BJ (cell line): ENCODE measurements at places on chromosomes 4 and X. TPM values are rescaled to one million over a fixed set of nuclear protein-coding genes. Genes with fewer than 3 reads are reported as not detected.

BANK1 gene
- 0.40 and 0.43 TPM in 2 replicates for polyA plus RNA-seq

TAB3 gene
- 8.6 and 13.5 TPM in 2 replicates for polyA plus RNA-seq

CCNA2 gene
- polyA plus RNA-seq: 26.8 and 39.7 TPM in 2 replicates

TKTL1 gene
- not detected in 2 replicates for polyA plus RNA-seq

ZNF630 gene
- 0.90 and 1.5 TPM in 2 replicates for polyA plus RNA-seq

ARHGAP10 gene
- polyA plus RNA-seq: 17.6 and 20.2 TPM in 2 replicates

- DNase-seq: no peak
Measured at GRCh38 chrX:41066969-41067368, 18.3 kb upstream of the USP9X start.

DNA sequence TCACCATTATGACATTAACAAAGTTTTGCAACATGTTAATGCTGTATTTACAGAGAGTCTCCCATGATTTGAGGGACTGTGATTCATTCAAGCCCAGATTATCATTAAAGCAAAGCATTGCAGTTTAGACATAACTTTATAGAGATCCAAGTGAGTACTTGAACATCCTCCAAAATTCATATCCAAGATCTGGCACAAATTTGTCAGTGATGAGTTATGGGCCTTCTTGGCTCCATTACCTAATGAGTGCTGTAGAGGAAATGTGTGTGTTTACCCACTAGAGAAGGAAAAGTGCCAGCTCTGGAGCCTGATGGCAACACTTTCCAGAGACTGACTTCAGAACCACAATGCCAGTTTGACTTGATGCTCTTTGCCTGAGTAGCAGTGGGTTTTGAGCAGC, 432.3 kb downstream of the GALNTL6 start:
- no peak for DNase-seq

- DNase-seq: no peak
Measured at GRCh38 chr4:182809417-182810102, 107.6 kb downstream of the DCTD start.

DNA sequence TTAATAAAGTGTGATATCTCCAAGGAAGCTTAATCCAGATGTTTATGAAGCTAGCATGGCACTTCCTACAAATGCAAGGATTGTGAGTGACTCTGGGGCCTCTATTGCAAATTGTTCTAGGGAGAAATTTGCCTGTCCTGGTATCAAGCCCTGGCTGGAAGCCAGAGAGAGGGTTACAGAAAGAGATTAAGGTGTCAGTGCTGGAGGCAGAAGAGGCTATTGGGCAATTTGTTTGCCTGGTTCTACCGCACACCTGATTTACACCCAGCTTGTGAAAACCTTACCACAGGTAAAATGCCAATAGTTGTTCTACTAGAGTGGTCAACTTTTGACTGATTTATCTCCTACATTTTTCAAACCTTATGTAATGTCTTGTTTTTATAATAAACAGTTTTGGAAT, 186.7 kb upstream of the FAT1 start:
- DNase-seq: no peak

DNA sequence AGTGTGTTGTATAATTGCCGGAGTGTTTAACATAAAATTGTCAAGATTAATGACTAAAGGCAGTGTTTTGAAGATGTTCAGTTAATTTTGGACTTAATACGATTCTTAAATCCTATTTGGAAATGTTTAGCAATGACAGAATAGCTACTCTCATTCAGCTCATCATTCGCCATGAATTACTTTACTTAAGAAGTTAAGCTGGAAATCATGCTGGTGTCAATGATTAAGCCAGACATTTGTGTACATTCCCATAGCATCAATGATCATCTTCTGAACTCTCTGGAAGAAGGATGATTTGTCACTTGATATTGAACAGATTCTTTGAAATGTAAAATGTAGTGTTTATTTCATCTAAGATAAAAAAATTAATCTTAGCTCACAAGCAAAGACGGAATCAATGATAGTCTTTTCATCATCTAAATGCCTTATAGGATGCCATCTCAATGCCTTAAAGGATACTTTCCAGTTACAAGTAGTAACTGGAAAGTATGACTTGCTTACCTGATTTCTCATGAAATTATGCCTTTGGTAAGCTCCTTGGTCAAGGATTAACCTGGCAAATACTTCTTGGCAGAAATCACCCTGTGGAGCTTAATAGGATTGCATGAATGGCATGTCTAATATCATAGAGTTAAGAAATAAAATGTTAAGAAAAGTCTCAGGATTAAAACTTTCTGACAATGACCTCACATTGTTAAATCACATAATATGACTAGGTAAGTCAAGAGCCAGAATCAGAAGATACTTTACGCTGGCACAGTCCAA, 515.5 kb upstream of the AGA start:
- DNase-seq: no peak

DNA sequence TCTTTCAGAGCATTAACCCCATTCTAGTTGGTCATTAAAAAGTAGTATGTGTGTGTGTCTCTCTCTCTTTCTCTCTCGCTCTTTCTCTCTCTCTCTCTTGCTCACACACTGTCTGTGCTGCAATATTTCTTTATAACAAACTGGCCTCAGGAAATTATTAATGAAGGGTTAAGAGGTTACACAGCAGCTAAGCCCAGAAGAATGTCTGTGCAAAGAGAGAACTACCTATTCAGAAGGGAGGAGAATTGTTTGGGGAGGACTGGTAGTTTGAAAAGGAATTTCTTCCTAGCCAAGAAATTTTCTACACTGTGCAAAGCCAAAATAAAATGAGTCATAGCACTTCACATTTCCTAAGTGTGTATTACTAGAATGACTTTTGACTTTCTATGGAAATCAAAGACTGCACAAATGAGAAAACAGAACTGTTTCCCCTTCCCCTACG, 22.2 kb downstream of the PDGFC start:
- DNase-seq: peak; percentile 61

DNA sequence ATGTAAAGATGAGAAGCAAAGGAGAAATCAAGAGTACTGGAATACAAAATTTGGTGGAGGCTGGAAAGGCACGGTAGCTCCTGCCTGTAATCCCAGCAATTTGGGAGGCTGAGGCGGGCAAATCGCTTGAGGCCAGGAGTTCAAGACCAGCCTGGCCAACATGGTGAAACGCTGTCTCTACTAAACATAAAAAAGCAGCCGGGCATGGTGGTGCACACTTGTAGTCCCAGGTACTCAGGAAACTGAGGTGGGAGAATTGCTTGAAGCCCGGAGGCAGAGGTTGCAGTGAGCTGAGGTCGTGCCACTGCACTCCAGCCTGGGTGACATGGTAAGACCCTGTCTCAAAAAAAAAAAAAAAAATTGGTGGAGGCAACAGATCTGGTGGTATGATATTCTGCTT, 1086.0 kb downstream of the NLGN4X start:
- DNase-seq: no peak

DNA sequence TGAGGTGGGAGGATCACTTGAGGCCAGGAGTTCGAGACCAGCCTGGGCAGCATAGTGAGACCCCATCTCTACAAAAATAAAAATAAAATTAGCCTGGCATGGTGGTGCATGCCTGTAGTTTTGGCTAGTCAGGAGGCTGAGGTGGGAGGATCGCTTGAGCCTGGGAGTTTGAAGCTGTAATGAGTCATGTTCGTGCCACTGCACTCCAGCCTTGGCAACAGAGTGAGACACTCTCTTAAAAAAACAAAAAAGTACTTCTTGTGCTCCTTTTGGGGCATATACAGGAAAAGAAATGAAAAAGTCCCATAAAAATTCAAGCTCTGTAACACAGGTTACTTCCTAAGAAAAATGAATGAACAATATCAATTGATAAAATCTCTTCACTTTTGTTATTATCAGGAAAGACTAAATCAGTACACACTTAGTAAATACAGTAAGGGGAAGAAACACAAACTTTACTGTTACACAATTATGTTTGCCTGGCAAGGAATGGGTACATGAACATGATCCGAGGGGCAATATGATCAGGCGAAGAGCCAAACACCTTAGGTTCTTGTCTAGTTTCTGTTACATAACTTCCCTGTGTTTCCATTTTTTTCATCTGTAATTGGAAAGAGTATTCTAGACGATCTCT, 46.9 kb downstream of the CCDC158 start:
- peak; percentile 4 for DNase-seq

DNA sequence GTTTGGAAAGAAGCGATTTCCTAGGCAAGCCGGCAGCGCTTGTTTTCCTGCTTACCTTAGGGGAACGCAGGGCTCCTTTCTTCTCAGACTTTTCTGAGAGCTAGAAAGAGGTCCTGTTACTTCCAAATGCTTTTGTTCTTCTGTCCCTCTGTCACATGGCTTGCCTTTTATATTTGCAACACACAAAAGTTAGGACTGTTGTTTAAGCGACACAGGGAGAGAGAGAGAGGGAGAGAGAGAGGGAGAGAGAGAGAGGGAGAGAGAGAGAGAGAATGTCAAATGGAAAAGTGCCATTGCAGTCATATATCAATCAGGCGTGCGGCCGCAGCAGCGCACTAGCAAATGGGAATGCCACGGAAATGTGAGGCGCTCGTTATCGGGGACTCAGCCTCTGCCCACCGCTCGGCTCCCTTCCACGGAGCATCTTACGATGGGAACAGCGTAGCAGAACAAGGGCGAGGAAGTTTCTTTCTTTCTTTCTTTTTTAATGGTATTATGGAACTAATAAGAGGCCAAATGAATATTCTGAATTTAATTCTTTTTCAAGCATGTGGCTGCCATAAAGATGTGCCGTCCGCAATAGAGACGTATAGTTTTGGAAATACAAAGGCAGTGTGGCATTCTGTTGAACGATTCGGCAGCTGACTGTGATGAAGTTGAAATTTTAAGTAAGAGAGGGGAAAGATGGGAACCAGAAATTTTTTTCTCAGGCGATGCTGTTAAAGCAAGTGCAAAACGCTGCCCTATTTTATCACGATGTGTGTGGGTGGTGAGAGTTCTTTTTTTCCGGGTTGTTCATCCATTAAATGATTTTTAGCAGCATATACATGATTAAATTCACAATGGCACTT, at the start of gene NDP:
Gene NDP, minus strand, starts transcription at position 142 of the 851 bp plus-strand sequence. CDS start 14,745 bp downstream, outside the sequence.
- DNase-seq: no peak

GRCh38 chr4:106707776-106708463, 328.2 kb downstream of the DKK2 start:
- no peak for DNase-seq

DNA sequence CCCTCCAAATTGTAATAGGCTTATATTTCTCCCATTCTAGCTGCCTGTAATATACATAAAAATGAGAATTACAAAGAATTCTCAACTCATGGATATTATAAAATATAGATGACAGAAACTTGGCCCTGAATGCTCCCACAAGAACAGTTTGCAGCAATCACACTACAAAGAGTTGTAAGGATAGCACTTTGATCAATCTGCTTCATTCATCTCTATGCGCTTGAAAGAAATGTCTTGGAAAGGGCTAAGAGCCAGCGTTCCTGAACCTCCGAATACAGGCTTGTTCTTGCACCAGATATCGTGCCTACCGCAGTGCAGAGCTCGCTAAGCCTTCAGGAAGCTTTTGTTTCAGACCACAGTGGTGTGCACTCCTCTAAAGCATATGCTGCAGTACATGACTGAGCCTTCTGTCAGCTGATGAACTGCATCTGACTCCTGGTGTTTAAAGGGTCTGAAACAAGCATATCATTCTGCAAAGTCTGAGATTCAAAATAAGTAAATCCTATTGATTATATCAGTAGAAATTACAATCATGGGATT, 417.6 kb upstream of the ZFP42 start:
- DNase-seq: no peak

GRCh38 chr4:127881563-127881864, 821 bp downstream of the PLK4 start:
- no peak for DNase-seq

DNA sequence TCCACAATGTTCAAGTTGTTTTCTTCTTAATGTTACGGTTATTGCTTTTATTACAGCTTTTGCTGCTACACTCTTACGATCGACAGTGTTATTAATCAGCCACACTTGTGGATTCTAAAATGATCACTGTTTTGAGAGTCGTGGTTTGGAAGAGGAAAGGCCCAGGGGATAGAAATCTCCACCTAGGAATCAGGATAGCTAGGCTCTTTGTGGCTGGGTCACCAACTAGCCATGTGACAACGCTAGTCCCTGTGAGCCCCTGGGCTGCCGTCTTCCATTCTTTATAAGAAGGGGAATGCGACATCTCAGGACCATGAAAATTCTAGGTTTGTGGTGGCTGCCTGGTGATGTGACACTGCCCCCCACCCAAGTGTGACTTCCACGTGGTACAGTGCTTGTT, 380 bp downstream of the SLC34A2 start:
- DNase-seq: no peak

GRCh38 chrX:150450519-150451177, 87.5 kb downstream of the MAMLD1 start:
- DNase-seq: no peak

GRCh38 chrX:38879631-38880220, 78.5 kb downstream of the MID1IP1 start:
- DNase-seq: no peak

GRCh38 chr4:40630335-40631021, 814 bp upstream of the RBM47 start:
- DNase-seq: no peak

DNA sequence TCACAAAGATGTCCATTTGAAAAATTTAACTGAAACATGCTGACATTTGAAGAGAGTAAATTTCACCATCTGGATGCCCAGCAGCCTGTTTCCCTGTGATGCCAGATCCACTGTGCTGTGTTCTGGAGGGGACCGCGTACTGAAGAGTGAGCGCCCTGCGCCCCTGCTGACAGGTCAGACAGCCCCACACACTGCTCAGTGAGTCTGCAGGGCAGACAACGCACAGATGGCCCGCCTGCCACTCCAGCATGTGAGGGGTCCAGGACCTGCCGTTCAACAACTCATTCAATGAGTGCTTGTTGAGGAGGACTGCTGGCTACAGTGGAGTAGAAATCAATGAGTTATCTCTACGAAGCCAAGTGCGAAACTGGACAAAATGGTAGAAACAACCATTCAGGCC, 49.2 kb downstream of the FGFRL1 start:
- no peak for DNase-seq

DNA sequence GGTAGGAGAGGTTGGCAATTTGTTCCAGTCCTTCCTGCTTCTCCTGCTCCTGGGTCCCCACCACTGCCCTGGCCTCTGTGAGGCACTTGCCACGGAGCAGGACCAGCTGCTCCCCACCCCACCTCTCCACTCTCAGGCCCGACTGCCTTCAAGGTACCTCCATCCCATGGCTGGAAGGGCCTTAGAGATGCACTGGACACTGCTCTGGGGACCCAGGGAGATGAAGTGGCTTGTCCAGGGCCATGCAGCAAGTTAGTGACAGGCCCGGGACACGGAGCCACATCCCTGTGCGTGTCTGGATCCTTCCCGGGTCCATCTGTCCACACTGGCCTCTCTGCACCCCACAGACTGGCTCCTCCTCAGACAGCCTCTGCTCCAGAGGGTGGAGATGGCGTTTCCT, 105.3 kb downstream of the CPZ start:
- DNase-seq: no peak

GRCh38 chr4:107966903-107967302, 22.8 kb upstream of the HADH start:
- DNase-seq: no peak

DNA sequence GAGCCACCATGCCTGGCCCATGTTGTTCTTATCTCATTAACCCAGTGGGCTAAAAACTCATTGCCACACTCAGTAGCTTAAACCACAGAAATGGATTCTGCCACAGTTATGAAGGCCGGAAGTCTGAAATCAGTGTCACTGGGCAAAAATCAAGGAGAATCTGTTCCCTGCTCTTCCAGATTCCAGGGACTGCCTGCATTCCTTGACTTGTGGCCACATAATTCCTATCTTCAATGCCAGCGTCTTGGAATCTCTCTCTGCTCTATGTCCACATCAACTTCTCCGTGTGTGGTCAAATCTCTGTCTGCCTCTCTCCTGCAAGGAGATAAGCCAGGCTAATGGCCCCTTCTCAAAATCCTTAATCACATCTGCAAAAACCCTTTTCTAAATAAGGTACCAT, 4.1 kb upstream of the WFS1 start:
- no peak for DNase-seq
